ENCODE measurements at places on chromosomes 6 and 20. TPM values are rescaled to one million over a fixed set of nuclear protein-coding genes. Genes with fewer than 3 reads are reported as not detected.

Gene IYD
- not detected for total RNA-seq

Gene PACRG
- not detected for total RNA-seq

Gene FAM209B
- not detected for total RNA-seq

Gene WFDC10B
- 0.88 TPM for total RNA-seq

Gene LSM14B
- total RNA-seq: 39.9 TPM

GRCh38 chr20:6886065-6886729 is 118.7 kb downstream of the BMP2 start:
- DNase-seq: peak; percentile 16

GRCh38 chr20:6114696-6115095 is 8.1 kb downstream of the FERMT1 start:
- DNase-seq: no peak

DNA sequence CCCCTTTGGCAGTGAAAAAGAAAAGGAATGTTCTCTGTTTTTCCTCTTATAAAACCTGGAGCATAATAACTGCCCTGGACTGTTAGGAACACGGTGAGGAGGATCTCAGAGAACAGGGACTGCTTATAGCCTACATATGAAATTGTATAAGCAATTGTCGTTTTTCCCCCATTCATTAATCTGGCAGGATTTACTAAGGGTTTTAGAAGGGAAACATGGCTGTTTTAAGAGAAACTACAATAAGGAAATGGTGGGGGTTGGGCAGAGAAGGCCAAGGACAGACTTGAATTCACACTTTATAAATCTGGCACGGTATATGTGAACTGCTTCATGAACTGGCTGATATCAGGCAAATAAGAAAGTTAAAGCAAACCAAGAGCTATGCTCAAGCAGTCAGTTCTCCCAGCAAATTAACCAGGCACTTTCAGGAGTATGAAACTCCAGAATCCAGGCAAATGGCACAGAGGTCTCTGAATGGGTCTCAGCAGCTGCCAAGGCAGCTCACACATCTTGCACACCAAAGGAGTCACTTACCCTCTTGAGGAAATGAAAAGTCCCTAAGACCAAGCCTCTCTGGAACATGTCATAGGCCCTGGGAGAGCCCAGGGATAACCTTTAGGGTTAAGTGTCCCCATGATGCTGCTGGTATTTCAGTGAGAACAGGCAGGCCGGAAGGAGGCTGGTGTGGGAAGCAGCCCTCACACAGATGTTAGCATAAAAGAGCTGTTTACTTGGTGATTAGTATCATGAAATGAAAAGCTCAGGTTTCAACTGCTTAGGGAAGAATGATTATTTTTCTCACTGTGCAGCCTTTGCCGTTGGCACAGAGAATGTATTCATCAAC is 260.5 kb upstream of the MARCKS start:
- peak; percentile 11 for DNase-seq

GRCh38 chr20:18815194-18815942 is 1.8 kb downstream of the SCP2D1 start:
- no peak for DNase-seq

- no peak for DNase-seq
Measured at GRCh38 chr20:49754596-49754995, 40.9 kb upstream of the B4GALT5 start.

- DNase-seq: no peak
Measured at GRCh38 chr20:49961413-49961812, 21.4 kb upstream of the SNAI1 start.

- DNase-seq: no peak
Measured at GRCh38 chr20:53019464-53019863, 47.3 kb downstream of the TSHZ2 start.

GRCh38 chr6:27986928-27987725 is 30.1 kb downstream of the OR2B6 start:
- no peak for DNase-seq

DNA sequence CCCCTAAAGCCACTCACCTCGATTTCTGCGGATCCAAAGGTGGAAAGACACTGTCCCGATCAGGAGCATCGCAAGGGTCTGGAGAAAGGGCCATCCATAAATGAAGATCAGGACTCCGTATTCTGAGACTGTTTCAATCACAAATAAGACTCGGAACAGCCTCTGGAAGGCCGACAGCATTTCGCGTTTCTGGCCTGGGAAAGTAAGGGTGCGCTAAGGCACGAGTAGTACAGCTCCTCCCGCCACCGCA is 44.6 kb downstream of the DPPA5 start:
- no peak for DNase-seq
